CD4-positive, alpha-beta T cell treated with Interleukin-17A for 1 hour (primary cell): ENCODE measurements at places on chromosomes 4 and X.
A peak's percentile ranks its signal among the peaks of the same experiment; 100 is the strongest.

DNA sequence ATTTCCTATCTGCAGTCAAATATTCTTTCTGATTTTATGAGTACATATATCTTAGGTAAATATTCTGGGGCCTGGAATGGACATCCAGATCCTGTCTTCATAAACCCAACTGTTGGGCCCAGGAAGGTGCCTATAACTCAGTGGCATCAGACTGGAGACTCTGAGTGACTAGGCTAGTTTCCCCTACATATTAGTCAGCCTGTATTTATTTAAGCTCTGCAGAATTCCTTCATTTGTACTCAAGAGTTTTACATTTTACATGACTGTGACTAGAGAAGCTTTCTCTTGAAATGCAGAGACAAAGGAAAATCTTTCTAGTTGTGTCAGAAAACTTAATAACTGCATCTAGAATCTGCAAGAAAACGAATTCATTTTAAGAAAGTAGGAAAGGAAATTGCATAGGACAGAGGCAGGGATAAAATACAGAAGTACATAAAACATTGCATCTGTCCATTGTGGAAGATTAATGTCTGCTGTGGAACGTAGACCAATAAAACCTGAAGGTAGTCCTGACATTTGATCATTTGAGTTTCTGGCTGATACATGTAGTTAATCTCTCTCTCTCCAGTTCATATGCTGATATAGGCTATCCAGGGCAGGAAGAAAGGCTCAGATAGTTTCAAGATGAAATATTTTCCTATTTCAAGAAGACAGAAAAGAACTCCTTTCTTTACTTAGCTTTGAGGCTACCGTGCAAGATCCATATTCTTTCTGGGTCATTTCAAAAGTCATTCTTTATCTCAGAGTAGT is 78.2 kb downstream of the OPHN1 start:
- DNase-seq: no peak

- no peak for DNase-seq
These were observed 28.2 kb downstream of the TAPT1 start for GRCh38 chr4:16197876-16198665.

GRCh38 chrX:137562096-137562495 is 3.8 kb upstream of the ZIC3 start:
- no peak for DNase-seq

DNA sequence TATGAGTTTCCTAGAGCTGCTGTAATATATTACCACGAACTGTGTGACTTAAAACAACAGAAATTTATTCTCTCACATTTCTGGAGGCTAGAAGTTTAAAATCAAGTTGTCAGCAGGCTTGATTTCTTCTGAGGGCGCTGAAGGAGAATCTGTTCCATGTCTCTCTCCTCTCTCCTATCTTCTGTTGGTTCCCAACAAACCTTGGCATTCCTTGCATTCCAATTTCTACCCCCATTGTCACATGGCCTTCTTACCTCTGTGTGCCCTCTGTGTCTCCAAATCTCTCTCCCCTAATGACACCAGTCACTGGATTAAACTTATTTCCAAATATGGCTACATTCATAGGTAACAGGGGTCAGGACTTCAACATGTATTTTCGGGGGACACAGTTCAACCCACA is 672.7 kb downstream of the RPA4 start:
- no peak for DNase-seq

DNA sequence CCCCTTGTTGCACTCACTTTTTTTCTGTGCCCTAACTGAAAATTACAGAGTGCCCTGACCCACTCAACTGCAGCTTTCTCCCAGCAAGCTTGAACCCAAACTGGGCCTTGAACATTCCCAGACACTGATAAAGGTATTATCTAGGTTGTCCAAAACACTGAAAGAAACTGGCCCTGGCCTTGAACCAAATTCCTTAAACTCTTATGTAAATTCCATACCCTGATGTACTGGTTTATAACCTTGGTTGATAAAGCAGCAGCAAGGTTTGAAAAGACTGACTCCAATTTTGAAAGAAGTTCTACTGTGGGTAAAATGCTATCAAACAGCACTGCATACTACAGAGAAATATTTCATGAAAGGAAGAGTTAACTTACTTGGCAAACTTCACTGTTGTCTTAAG is 125.6 kb downstream of the PHF8 start:
- no peak for DNase-seq

DNA sequence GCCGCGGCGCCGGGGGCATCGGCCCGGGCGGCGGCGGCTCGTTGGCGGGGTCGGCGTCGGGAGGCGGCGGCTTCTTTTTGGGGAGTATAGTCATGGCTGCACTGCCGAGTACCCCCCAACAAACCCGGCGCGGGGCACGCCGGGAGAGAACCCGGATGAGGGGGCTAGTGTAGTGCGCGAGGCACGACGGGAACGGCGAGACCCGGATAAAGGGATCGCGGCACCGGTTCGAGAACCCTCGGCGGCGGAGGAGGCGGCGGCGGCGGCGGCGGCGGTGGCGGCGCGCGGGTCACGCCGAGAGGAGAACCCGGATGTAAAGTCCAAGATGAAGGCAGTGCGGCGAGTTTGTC is at the start of gene OTUD5:
Gene OTUD5, minus strand, starts transcription at position 131 of the 350 bp plus-strand sequence. Its CDS starts 37 bp downstream, at position 94.
- DNase-seq: peak; percentile 85
